ENCODE measurements at places on chromosomes 5 and 9.
A peak's percentile ranks its signal among the peaks of the same experiment; 100 is the strongest.

GRCh38 chr9:17003576-17004240 is 131.1 kb upstream of the CNTLN start:
- DNase-seq, result no peak

- peak; percentile 24 for DNase-seq
Observed at GRCh38 chr5:133052317-133053175, 733 bp downstream of the HSPA4 start.

DNA sequence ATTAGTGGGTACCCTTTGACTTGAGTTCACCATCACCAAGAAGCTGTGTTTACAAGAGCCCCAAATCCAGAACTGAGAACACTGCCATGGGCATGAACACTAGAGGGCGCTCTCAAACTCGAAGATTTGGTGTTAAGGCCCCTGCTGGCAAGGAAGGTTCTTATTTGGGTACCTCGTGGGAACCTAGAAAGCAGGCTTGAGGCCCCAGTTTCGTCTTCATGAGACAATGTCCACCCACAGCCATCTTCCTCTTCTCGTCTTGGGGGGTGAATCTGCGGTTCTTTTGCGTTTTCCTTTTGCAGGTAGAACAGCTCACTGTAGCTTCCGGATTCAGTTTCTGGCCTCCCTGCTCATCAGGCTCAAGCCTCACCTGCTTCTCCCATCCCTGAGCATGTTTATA is 184.0 kb downstream of the SEMA5A start:
- DNase-seq, result no peak

DNA sequence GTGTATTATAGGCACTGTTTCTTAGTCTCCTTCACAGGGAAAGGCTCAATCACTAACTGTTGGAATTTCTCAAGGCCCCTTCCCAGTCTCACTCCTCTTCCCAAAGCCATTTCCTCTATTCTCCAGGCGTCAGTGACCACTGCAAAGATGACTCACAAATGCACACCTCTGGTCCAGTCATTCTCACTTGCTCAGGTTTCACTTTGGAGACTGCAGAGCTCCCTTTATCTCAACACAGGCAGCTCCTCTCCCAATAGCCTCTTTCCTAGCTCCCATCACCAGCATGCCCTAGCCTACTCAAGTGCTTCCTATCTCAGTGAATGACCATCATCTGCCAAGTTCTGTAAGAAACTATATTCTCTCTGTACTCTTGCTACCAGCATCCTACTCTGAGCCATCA is 323.6 kb downstream of the NTRK2 start:
- DNase-seq, result no peak

DNA sequence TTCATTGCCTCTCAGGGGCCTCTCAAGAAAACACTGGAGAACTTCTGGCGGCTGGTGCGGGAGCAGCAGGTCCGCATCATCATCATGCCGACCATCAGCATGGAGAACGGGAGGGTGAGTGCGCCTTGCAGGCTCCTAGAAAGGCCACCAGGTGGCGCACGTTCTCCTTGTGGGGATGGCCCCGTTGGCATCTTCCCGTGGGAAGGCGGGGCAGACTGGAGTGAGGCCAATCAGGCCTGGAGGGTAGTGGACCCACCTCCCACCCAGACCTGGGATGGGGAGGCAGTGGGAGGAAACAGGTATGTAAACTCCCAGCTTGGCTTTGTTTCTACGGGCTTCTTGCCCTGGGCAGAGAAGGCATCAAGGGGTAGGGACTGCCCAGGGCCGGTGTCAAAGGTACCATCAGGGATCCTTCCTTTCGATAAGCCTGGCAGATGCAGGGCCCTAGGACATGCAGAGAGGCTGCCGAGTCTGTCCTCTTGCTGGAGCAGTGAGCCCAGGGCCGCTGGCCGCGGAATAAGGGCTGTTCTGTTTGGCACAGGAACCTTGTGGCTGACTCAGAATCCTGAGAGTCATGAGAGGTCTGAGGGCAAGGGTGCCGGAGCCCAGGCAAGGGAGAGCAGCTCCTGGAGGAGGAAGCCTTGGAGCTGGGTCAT is 18.9 kb upstream of the SPTLC1 start:
- peak; percentile 50 for DNase-seq
